ENCODE measurements at places on chromosomes 5 and 9.

GRCh38 chr9:93235300-93235960 is 51.5 kb downstream of the WNK2 start:
- DNase-seq: no peak

DNA sequence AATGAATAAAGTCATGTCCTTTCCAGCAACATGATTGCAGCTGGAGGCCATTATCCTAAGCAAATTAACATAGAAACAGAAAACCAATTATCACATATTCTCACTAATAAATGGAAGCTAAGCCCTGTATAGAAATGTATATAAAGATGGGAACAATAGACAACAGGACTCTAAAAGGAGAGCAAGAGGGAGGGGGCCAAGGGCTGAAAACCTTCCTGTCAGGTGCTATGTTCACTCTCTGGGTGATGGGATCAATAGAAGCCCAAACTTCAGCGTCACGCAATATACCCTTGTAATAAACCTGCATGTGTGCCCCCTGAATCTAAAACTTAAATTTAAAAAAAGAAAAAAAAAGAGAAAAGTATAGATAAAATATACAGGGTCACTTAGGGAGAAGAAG is 163.7 kb upstream of the ACO1 start:
- no peak for DNase-seq

DNA sequence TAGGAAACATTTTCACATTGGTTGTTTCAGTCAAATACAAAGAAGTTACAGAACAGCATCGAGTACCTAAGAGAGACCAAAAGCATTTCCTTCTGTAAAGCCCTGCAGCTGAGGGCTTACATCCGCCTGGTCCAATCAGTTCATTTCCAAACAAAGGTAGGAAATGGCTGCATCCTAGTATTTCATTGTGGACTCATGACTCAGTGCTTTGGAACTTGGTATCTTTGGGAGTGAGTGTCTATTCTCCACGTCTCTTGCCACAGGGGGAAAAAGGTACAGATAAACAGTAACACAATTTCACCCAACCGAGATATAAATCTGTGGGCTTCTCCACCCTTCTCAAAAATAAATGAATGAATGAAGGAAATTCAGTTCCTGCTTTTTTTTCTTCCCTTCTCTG is 75.4 kb downstream of the NFIB start:
- no peak for DNase-seq

GRCh38 chr5:150410524-150411244 is 2.0 kb downstream of the CD74 start:
- DNase-seq: peak; percentile 26

DNA sequence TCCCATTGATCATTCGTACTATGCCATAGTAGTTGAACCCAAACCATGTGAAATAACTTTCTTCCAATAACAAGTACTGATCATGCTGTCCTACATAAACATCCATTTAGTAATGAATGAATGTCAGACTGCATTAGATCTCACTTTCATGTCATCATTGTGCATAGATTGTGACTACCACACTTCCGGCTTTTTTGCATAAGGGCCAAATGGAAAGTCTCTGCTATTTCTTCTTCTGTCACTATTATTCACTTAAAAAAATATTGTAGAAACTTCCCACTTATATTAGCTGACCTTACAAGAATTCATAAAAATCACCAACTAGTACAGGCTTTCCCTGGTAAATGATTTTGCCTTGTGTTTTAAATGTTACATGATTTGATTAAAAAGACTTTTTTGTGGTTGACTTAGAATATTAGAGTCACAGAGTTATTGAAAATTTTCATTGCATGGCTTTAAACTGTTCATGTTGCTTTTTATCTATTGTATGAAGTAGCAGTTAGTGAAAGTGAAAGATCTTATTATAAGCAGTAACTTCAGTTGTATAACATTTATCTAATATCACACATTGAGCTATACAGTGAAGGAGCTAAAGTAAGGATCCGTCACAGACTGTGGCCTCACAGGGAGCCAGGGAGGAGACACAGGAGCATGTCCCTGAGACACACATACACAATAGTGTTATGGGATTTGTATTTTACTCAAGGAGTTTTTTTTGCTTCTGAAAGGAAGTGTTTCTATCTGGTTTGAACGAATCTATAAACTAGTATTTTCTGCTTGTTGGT is 33.9 kb downstream of the LMNB1 start:
- no peak for DNase-seq

DNA sequence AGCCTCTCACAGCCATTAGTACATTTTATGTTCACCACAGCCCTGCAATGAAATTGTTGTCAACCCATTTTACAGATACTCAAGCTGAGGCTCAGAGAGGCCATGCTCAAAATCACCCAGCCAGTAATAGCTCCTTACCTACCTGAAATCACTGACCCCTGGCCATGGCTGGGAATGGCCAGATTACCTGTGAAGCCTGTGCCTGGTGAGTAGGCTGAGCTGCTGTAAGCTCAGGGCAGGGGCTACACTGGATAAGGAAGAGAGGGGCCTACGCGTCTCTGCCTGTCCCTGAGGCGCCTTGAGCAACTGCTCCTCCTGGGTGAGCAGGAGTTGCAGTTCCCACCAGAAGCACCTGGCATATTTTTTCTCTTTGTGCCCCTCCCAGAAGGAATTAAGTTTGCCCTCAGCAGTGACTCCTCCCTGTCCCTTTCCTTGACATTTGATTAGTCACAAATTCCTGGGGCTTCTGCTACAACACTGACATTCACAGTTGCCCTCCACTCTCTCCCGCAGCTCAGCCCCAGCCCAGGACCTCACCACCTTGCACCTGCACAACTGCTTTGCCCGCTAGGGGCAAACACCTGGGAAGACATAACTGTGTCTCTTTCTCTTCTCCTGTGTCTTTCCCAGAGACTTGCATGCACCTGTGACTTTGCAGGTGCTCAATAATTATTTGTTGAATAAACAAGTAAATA is 5.7 kb downstream of the CLTB start:
- no peak for DNase-seq

DNA sequence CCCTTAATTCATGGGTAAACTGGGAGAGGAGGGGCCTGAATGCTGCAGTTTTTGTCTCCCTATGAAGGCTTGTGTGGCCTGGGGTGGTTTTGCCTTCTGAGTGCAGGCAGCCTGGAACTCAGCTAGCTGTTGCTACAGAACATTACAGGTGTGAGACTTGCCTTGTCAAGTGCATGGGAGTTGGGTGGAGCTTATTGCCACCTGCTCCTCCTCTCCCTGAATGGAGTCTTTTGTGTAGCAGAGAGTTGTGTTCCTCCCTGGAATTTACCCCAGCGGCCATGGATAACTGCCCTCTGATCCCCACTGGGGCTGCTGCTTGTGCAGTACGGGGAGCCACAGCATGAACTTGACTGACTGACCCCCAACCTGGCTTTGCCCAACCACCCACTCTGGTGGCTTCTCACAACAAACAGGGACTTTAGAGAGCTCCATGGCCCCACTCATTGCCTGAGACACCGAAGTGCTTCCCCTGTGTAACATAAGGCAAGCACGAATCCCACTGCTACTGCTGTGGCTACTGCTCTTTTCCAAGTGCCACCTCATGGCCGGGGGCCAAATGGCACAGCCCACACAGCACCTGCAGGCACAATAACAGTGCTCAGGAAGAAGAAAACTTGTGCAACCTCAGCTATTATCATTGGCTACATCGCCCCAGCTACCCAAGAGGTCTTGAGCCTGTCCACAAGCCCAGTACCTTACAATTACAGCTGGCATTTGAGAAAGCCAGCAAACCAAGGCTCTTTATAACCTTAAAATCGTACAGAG is 942.9 kb downstream of the CDH18 start:
- DNase-seq: no peak

DNA sequence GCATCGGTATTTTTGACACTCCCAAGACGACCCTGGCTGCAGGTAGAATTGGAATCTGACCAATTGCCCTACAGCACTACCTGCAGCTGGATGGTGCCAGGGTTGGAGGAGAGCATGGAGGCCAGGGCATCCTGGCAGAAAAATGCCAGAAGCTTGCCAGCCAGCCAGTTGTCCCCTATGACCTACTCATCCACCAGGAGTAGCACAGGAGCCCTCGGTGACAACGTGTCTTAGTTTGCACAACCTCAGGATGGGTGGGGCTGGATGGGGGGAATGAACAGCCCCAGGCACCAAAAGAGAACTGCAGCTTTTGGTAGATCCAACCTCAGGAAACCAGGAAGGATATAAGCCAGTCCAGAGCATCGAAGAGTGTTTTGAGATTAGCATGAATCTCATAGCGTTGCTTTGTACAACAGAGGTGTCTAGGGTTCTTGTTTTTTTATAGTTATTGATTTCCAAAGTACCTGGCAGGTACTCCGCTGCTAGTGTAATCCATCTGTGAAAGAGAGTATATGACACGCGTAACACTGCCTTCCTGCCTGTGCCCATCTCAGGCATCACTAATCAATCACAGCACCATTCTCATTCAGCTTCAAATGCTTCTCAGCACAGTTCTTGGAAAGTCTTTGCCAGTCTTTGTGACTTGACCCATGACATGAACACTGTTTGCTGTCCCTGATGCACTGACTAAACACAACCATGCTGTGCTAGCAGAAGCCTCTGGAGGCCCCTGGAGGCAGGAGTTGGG is 36.7 kb upstream of the ASS1 start:
- no peak for DNase-seq

DNA sequence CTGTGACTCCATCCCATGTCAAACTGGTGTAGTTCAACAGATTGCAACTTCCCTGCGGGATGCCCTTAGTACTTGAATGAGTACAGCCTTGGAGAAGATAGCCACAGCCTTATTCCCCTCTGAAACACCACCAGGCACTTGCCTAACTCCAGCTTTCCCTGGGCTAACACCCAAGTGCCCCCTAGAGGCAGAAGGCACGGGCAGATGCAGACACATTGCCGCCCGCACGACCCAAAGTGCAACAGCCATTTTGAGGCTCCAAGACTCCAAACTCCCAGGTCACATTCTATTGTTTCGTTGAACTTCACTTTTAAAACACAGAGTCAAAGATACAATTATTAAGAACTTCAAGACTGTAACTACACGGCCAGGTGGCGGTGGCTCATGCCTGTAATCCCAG is 163.6 kb upstream of the CDH6 start:
- DNase-seq: no peak

GRCh38 chr9:16869882-16870595 is 431 bp downstream of the BNC2 start:
- DNase-seq: no peak

All from NCI-H1105 (cell line).